Activated CD4-positive, alpha-beta T cell treated with anti-CD3 and anti-CD28 coated beads, Interleukin-2, amount 50 U/mL, for 1 hour (primary cell): ENCODE measurements at places on chromosomes 2 and 18.

DNA sequence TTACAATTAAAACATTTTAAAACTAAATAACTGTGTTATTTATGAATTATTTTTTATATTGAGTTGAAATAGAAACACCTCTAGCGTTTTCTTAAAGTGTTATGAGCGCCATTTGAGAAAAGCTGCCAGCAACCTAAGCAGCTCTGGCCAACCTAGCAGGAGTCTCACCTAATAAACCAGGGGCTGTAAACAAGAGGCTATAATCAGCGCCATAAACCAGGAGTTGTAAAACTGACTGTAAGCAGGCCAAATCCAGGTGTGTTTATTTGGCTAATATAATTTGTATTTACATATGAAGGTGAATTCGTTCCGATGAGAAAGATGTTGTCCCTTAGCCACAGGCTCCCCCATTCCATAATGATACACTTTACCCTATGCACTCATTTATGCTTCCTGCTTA lies 34.7 kb downstream of the LRRTM1 start:
- no peak for DNase-seq

GRCh38 chr2:48113767-48114166 lies 207.5 kb upstream of the FBXO11 start:
- no peak for DNase-seq

- no peak for DNase-seq
Observed at GRCh38 chr2:8598295-8599165, 83.3 kb upstream of the ID2 start.

DNA sequence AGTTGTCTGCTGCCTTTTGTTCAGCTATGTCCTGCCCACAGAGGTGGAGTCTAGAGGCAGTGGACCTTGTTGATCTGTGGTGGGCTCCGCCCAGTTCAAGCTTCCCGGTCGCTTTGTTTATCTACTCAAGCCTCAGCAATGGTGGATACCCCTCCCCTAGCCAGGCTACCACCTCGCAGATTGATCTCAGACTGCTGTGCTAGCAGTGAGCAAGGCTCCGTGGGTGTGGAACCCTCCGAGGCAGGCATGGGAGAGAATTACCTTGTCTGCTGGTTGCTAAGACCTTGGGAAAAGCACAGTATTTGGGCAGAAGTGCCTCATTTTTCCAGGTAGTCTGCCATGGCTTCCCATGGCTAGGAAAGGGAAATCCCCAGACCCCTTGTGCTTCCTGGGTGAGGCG lies 146.0 kb downstream of the KCNJ3 start:
- no peak for DNase-seq

- no peak for DNase-seq
Observed at GRCh38 chr2:145184741-145185651, 665.1 kb upstream of the ZEB2 start.

DNA sequence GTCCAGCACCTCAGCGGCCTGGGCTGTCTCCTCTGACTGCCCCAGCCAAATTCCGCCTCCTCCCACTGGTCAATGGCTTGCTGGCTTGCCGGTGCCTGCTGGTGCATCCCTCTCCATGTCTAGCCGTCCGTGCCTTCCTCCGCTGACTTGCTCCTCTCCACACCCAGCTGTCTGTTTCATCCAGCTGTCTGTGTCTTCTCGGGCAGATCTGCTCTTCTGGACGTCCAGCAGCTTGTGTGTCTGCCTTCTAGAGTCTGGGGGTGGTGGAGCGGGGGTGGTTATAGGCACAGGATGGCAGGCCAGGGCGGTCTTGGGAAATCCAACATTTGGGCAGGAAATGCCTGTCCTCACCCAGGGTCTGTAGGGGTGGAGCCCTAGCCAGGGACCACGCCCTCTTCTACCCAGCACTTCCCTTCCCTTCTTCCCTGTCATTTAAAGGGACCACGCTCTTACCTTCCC lies 369.2 kb downstream of the GALNT13 start:
- no peak for DNase-seq

GRCh38 chr18:76406791-76407190 lies 88.3 kb downstream of the ZNF516 start:
- DNase-seq = no peak

GRCh38 chr2:230976671-230977171 lies 19.2 kb upstream of the SPATA3 start:
- DNase-seq = no peak

GRCh38 chr2:198641161-198641560 lies 816.6 kb downstream of the SATB2 start:
- no peak for DNase-seq

DNA sequence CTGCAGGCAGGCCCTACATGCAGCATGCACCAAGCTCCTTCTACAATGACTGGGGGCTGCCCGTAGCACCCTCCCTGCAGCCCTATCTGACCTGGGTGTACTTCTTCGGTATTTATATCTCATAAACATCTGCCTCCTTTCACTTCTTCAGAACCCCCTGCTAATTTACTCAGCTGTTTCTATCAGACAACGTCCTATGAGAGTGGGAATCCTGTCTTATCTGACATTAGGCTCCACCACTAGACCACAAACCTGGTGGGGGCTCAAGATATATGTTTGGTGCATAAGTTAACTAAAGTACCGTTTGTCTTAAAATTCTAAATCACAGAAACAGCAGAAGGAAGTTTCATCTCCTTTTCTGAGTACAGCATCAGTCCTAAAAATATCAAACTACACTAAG lies 10.6 kb downstream of the HSBP1L1 start:
- DNase-seq = no peak

DNA sequence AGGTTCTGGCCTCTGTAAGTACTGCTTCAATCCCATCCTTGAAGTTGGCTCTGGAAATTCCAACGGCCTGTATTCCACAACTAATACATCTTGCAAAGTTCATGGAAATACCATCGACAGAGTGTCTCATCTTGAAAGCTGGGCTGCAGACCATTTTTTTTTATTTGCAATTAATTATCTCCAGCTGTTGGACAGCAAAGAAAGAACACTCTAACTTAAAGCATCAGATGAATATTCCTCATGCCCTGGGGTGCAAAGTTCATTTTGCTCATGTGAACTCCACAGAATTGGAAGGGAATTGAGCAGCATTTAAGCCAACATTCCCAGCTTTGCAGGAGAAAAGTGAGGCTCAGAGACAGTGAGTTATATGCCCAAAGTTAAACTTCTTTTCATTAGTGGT lies 96.5 kb upstream of the PIEZO2 start:
- DNase-seq = no peak

- DNase-seq = peak; percentile 31
Observed at GRCh38 chr2:232633413-232634205, at the start of gene EFHD1. TSS of gene EFHD1 (plus strand) at chr2:232633604. CDS start at chr2:232633705, 101 bp downstream.

DNA sequence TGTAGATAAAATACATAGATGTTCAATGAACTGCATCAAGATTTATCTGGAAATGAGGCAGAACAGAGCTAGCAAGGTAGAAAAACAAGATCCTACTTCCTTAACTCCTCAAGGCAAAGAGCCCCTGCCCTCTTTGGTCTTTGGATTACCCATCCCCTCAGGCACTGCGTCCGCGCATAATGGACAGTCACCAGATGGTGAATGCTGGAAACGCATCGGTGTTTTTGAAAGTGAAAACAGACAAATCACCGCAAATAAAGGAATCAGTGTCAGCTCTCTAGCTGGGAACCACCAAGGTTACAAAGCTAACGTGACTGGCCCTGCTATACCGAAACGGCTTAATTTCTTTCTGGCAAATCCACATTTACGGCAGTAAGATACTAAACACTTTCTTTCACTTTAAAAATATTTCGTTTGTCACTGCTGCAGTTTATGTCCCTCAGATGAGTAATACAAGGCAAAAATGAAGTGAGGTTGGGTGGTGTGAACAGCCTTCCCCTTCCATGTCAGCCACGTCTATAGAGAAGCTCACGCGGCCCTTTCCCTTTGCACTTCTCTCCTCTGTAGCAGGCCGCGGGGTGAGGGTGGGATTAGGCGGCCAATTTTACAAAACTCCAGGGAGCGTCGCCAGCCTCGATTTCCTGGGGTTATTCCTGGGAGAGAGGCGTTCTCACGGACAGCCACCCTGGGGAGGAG lies 627 bp upstream of the GALR1 start:
- no peak for DNase-seq

- no peak for DNase-seq
Observed at GRCh38 chr2:126752876-126753275, 96.9 kb downstream of the GYPC start.

- no peak for DNase-seq
Observed at GRCh38 chr2:231682603-231683291, 25.6 kb upstream of the PTMA start.

- DNase-seq = no peak
Observed at GRCh38 chr18:50428531-50429206, 53.8 kb downstream of the SKA1 start.

DNA sequence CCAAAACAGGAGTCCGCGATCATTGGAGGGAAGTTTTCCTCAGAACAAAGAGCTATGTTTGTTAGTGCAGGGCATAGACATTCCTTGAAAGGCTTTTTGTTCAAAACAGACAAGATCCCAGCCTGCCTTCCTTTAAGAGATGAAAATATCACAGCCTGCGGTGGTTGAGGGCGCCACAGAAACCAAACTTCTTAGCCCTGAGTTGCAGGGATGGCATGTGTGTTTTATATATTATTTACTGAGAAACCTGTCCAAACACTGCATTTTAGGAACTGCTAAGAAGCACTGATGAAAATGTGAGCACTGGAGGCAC lies 57.5 kb upstream of the TMEM178A start:
- DNase-seq = no peak

DNA sequence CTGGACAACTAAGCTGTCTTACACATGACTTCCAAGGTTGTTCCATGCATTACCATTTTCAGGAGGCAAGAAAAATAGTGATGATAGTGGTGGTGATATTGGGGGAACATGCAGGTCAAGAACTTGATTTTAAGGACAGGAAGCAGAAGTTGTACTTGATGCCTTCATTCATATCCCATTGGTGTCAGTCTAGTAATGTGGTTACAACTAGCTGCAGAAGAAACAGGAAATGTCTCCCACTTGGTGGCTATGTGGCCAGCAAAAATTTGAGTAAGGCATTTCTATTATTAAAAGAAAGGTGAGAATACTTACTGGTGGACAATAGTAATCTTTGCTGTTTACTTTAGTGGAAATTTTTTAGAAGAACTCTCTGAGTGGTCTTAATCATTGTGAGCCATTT lies 103.4 kb downstream of the ALMS1 start:
- no peak for DNase-seq

DNA sequence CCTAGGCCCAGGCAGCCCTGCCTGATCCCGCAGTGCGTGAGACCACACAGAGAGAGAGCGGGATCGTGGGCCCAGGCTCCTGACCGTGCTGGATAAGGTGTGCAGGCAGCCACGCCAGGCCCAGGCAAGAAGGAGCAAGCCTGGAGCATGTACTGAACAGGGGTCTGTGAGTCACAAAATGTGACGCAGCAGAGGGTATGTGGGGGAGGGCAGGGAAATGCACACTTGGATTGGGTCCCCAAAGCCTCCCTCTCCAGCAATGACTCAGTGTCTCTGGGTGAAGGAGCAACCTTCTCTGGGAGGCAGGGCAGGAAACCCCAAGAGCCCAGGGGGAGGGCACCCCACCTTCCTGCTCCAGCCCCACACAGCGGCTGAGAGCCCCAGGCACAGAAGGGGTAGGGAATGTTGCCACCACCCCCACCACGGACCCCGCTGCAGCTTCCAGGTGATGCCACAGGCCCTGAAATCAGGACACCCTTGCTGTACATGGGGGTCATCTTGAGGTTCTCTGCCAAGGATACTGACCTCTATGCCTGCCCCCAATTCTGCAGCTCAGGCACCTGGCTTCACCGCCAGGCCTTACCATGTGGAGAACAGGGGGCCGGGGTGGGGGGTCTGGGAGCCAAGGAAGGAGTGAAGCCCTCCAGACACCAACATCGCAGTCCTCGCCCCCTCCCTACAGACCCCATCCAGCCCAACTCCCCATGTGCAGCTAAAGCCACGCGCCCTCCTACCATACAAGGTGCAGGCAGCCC lies 1.3 kb upstream of the GPC1 start:
- no peak for DNase-seq

DNA sequence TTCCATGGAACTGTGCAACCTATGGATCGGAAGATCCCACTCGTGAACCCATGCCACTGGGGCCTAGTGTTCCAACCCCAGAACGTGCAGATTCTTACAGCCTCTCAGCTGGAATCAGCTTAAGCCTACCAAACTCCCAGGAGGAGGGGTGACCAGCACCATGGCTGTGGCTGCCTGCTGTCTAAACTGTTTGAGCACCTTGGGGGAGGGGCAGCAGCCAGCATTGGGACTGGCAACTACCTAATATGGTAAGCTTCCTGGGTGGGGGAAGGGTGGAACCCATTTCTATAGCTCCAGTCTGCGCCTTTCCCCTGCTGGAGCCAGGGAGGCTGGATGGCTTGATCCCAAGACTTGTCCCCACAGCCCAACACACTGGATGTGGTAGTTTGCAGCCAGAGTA lies 10.7 kb upstream of the POLE4 start:
- DNase-seq = no peak

DNA sequence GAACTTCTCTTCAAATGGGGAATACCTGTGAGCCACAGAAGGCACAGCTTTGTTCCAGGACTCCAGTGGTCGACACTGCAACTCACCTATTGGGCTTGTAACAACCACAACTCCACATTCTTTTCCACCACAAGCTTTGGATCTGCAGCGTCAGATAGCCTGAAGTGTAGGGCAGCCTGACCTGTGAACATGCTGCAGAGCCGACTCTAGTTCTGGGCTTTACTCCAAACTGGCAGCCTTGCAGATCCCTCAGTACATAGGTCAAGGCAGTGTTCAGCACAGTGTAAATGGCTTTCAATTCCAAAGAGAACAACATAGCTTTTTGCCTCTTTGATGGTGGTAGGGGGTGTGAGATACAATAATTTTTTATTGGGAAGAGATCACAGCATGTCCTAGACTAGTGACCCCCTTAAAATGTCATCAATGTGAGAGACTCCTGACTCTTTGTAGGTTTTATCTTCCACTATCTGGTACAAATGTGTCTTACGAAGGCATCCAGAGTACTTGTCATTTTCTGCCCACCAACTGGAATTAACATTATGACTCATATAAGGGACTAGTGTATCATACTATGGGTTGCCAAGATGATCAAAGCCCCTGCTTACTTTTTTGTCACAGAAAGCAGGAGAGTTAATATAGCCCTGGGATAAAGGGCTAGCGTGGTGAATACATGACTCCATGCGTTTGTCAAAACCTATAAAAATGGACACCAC lies 149.8 kb downstream of the COPS8 start:
- DNase-seq = no peak

DNA sequence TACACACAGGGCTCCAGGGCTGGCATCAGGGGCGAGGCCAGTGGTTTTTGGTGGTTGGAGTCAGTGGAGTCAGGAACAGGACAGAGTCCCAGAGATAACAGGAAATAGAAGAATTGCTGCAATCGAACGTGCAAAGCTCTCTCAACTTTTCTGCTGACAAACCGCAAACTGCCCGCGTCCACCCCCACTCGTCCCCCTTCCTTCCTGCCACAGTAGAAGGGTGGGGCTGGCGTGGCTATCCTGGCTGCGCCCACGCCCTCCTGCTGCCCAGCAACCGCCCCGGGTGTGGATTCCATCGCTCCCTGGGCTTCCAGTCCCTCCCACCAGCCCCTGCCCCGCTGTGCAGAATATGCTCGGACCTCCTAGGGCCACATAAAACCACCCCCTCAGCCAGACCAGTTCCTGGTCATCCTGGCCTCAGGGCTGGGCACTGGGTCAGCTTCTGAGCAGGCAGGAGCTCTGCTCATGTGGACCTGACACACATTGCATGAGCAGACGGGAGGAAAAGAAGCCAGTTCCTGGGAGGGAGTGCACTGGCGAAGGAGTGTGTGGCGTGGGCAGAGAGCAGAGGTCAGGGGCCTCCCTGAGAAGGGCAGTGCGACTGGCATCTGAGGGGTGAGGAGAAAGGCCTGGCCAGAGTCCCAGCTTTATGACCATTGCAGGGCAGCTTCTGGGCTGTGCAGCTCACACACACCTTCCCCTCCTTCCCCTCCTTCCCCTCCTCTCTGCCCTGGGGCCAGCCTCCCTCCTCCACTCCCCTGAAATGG lies 85.4 kb upstream of the ATG16L1 start:
- DNase-seq = no peak

GRCh38 chr2:157792335-157793052 lies 83.6 kb downstream of the ACVR1 start:
- DNase-seq = no peak
